ENCODE measurements at places on chromosomes 5 and 9.

- no peak for DNase-seq
Measured at GRCh38 chr9:91207397-91207728, 154.4 kb downstream of the AUH start.

GRCh38 chr5:59424515-59424914, 469.0 kb downstream of the PDE4D start:
- no peak for DNase-seq

- no peak for DNase-seq
Measured at GRCh38 chr9:107547772-107548297, 58.3 kb upstream of the KLF4 start.

DNA sequence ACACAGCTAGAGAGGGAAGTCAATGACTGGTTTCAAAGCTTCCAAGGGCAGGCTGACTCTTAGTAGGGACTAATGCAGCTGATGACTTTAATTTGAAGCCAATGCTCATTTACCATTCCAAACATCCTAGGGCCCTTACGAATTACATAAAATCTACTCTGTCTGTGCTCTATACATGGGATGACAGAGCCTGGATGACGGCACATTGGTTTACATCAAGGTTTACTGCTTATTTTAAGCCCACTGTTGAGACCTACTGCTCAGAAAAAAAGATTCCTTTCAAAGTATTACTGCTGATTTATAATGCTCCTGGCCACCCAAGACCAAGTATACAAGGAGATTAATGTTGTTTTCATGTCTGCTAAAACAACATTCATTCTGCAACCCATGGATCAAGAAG, 74.1 kb downstream of the DAP start:
- DNase-seq: no peak

DNA sequence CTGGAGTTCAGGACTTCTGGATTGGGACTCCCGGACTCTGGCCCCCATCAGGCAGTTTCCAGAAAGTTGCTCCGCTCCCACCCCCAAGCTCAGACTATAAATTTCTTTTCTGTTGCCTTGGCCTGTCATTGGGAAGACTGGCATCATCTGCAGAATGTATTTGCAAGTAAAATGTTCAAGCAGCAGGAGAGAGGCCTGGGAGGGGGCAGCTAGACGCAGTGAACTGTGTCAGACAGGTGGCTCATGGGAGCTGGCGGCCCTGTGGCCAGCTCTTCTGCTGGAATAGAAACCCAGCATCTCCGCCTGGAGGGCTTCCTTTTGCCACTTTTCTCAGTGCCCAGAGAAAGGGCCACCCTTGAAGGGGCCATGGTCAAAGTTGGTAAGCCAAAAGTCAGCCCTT, 16.0 kb downstream of the INSYN2B start:
- DNase-seq: no peak

DNA sequence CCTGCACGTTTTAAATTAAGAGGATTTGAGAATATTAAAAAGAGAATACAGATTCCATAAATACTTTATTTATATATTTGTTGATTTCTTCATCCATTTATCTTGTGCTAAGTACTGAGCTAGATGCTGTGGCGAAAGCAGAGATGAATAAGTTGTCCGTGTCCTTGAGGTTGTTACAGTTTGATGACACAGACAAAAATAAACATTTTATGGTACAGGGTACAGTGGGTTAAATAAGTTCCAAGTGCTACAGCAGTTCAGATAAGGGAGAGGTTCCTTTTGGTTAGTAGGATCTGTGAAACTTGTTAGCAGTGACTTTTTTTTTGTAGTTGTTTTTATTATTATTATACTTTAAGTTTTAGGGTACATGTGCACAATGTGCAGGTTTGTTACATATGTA, 50.2 kb downstream of the MACIR start:
- DNase-seq: no peak

- no peak for DNase-seq
Measured at GRCh38 chr5:90902651-90903386, 344.2 kb downstream of the ADGRV1 start.

DNA sequence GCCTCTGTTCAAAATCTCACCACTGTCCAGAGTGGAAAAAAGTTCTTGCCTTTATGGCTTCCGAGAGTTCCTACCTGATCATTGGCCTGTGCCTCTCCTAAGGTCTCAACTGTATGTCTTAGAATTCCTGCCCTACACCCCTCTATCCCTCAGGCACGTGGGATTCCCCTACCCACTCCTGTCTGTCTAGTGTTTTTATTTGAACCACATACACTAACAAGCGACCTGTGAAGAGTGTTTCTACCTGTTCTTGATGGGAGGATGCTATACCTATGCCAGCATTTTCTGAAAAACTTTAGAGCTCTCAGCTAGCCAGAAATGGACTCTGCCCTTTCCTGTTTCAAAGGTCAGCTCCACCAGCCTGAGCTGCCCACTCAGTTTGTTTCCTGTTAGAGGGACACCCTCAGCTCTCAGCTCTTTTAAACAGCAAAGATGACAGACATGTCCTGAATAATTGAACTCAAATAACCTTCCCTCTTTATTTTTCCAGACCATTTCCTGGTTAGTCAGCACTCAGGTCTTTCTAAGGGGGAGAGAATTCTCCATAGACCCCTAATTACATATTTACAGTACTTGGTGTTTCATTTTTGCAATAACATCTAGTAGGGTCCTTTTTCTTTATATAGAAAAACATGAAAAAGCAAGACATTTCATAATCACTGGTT, 214.8 kb downstream of the AOPEP start:
- no peak for DNase-seq

- no peak for DNase-seq
Measured at GRCh38 chr9:3473405-3473804, 52.4 kb downstream of the RFX3 start.

DNA sequence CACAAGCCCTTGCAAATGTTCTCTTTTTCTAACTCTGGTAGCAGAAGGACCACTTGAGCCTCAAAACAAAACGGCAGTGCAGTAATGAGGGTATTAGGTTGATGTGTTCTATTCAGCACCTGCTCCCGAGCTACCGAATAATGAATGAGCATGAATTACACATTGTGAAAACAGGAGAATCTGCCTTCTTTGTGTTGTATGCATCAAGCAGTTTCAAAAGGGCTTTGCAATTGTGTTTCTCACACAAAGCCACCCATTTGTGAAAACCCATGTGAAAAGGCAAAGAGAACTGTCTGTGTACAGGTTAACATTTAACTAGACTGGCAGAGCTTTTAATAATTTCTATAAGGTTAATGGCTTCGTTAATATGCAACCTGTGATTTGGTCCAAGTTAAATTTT, 97.8 kb downstream of the STK32A start:
- no peak for DNase-seq

GRCh38 chr9:110153431-110153830, 54.5 kb downstream of the C9orf152 start:
- no peak for DNase-seq

GRCh38 chr5:120345947-120346346, 118.2 kb upstream of the PRR16 start:
- no peak for DNase-seq

GRCh38 chr5:72328172-72328571, 8.0 kb downstream of the PTCD2 start:
- DNase-seq: no peak

DNA sequence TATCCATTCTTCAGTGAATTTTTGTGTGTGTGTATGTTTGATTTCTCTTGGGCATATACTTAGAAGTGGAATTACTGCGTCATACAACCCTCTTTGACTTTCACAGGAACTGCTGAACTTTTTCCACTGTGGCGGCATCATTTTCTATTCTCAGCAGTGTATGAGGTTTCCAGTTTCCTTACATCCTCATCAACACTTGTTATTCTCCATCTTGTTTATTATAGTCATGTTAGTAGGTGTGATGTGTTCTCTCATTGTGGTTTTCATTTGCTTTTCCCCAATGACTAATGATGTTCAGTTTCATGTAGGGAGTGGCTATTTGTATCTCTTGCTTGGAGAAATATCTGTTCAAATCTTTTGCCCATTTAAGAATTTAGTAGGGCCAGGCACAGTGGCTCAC, 2.6 kb downstream of the ZNF79 start:
- DNase-seq: no peak

GRCh38 chr9:133948561-133949485, 43.3 kb downstream of the VAV2 start:
- DNase-seq: no peak

DNA sequence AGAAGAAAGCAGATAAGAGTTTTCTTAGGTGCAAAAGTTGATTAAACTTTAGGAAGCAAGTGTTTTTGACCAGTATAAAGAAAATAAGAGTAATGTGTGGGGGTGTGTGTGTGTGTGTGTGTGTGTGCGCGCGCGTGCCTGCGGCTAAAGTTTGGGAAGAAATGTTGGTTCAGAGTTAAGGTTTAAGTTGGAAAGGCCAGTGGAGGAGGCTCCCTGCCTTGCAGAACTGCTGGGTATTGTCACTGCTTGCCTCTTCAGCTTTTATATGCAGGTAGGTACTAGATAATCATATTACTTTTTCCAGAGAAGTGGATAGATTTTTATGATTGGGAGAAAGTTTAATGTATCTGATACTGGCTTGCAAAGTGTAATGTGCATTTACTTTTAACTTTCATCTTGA, 2.0 kb downstream of the PIK3R1 start:
- no peak for DNase-seq

DNA sequence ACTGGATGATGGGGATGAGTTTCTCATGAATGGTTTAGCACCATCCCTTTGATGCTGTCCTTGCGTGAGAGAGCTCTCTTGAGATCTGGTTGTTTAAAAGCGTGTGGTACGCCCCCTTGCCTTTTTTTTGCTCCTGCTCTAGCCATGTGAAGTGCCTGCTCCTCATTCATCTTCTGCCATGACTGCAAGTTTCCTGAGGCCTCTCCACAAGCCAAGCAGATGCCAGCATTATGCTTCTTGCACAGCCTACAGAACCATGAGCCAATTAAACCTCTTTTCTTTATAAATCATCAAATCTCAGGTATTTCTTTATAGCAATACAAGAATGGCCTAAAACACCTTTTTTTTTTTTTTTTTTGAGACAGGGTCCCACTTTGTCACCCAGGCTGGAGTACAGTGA, 32.8 kb downstream of the FNIP1 start:
- DNase-seq: no peak

DNA sequence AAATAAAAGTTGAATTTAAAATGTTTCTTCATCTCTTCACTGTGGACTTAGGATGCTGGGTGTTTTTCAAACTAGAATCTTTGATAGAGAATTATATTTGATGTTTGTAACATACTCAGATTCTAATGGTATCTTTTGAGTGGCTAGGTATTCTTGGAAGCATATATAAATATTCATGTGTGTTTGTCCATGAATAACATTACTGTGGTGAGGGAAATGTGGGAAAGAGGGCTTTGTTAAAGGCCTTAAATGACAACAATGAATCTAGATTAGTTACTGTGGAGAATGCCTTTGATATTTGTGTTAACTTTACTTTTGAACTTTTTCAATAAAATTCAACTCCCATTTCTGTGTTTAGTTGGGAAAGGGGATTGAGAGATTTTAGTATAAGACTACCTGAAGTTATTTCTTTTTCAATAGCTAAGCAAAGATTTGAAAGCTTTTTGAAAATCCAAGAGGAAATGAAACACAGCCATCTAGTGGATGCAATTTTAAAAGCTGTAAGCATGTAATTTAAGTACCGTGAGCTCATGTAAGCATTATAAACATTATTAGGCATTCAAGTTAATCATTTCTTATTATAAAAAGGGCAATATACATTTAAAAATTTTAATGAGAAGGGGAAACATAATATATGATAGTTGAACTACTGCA, 69.6 kb downstream of the CCDC171 start:
- DNase-seq: no peak

DNA sequence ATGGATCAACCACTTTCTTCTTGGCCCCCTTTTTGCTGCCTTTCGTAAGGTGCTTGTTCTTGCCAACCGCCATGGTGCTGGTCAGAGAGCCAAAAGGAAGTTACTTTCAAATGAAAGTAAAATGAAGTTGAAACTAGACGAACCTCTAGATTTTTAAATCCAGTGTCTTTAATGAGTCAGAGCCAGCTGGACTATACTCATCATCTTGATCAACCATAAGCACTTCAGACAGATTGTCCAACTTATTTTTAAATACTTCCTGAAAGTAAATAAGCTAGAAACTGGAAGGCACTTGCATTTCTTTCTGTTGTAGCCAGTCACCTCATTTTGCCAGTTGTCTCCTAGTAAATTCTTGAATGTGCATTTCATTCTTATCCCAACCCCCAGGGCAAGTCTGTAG, 48.9 kb downstream of the JMY start:
- no peak for DNase-seq

DNA sequence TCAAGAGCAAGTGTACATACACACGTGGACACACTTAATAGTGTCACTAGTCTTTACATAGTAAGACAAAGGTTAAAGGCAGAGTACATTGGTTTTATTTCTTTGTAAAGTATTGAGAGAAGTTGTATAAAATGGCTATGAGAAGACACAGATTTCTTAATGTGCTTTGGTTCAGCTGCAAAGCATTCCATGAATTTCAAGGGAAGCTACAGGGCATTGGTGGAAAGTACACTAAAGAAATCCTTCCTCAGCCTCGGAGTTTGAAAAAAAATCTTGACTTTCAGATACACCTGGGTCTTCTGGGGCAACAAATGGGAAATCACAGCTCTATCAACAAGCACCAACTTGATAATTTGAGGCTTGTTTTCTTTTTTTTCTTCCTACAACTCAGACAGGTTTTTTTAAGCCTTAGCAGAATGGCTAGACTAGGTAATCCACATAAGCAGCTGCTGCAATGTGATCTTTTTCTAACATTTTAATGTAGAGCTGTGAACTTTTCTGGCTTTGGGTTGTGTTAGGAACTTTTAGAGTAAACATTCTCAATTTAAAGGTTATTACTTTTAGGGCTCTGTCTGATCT, 140.4 kb upstream of the FST start:
- DNase-seq: no peak

DNA sequence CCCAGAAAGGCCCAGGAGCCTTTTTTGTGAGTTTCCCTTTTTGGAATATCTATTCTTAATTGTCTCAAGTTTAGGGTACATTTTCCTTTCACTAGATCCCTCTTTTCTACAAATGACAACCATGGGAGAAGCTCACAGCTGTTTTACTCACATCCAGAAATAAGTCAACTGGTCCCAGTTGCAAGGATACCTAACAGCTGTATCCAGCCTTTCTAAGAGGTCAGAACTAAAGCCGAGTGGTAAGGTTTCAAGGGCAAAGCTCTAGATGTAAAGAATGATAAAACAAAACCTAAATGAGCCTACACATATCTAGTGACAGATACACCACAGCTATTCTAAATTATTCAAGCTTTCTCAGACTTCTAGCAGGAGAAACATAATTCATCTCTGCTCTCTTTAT, 4.4 kb downstream of the FGF10 start:
- no peak for DNase-seq

DNA sequence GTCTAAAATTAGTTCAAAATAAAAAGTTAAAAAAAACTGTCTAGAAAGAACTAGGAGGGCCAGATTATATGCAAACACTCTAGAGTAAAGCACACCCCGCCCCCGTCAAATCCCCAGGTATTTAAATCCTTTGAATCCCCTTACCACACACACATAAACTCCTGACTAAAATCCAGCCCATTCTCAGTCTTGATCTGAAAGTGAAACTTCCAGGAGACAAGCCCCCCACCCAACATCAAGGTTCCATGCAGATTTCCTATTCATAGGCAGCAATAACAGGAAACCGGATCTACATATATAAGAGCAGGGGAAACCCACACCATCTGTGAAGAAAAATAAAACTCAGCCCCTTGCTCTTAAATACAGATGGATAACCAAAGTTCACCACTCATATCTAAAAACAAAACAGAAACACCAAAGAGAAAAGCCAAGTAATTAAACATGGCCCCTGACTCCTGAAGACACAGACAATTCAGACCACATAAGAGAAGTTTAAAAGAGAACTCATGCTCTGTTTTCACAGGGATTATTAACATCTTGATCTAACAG, 42.3 kb downstream of the MARCHF3 start:
- DNase-seq: no peak
